ENCODE measurements at places on chromosomes 5 and 9. TPM values are rescaled to one million over a fixed set of nuclear protein-coding genes. Genes with fewer than 3 reads are reported as not detected.

DNA sequence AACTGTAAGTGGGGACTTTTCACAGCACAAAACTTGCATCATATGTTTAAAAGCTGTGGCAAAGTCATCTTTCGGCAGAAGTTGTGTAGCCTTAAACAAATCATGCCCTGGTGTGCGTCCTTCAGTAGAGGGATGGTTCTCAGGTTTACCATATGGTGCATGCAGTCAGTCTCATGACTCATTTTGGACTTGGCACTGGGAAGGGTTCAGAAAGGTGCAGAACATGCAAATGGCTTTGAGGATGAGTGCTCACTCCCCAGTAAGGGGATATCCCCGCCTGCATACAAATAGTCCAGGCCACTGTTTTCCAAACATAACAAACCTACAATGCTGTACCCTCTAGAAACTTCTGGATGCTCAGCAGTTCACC is 260.3 kb downstream of the NDUFS4 start:
- no peak for DNase-seq

DNA sequence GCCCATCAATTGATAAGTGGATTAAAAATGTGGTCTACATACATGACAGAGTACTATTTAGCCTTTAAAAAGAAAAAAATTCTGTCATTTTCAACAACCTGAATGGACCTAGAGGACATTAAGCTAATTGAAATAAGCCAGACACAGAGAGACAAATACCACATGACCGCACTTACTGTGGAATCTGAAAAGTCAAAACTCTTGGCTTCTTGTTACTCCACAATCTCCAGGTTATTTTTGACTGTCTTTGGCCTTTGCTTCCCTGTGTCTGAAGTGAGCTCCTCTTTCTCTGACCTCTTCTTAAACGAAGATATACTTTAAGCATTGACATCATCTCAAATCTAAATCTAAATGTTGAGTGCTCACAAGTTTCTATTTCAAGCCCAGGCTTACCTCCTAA is 265.5 kb upstream of the ADRA1B start:
- DNase-seq: no peak

- no peak for DNase-seq
Observed at GRCh38 chr9:24487250-24487861, 58.3 kb downstream of the IZUMO3 start.

- DNase-seq: peak; percentile 14
Observed at GRCh38 chr9:97808415-97808814, 44.6 kb upstream of the FOXE1 start.

GRCh38 chr5:56126487-56127179 is 106.5 kb downstream of the ANKRD55 start:
- DNase-seq: no peak

DNA sequence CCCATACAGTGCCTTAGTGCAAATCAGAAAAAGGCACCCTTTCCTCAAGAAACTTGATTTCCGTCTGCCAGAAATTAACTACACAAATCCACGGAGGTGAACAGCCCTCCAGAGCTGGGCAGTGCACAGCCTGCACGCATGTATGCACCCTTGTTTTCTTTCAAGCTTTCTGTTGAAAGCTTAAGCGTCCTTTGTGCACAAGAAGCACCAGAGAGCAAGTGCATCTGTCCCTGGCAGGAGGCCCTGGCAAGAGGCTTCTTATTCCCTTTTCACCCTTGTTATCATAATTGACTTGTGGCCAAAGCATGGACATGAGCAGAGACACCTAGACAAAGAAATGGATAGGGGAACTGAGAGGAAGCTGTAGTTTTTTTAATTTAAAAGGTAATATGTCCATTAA is 47.4 kb upstream of the ATG10 start:
- peak; percentile 38 for DNase-seq

DNA sequence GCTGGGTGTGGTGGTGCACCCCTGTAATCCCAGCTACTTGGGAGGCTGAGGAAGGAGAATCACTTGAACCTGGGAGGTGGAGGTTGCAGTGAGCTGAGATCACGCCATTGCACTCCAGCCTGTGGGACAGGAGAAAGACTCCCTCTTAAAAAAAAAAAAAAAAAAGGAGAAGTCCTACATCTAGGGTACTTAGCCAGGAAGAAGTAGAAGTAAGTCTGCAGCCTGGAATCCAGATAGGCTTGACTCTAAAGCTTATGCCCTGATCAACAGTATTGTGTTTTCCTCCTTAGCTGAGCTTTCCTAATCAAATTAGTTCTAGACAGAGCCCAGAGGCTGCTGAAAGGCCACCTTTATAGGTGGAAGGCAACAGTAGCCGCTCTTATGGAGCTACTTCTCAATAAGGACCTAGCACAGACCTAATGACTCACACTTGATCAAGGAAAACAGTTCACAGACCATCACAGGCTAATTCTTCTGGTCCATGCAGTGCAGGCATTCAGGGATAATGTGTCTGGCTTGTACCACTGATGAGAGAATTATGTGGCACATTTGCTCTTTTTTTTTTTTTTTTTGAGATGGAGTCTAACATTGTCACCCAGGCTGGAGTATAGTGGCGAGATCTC is 105.5 kb upstream of the KLF4 start:
- DNase-seq: no peak

DNA sequence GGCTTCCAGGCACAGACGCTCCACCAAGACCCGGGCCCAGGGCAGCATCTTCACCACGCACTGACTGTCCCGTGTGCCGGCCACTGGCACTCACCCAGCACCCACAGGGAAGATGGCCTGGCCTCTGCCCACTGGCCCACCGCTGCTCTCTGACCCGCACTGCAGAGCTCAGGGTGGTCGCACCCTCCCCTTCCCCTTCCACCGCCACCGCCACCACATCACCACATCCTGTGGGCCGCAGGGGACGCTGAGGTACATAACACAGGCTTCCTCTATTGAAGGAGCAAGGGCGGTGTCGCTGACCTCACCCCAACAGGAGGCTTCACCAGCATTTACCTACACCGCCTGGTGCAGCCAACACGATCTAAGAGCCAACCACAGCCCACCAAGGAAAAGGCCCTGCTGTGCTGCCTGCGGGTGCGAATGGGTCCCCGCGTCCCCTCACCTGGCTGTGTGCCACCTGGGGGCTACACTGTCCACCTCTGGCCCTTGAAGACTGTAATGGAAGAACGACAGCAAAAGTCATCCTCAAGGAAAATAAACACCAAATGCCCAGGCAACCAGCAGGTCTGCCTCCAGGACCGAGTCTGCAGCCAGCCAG is 101.8 kb downstream of the CAMSAP1 start:
- DNase-seq: no peak

GRCh38 chr5:92749943-92750342 is 831.1 kb downstream of the NR2F1-AS1 start:
- peak; percentile 67 for DNase-seq

GRCh38 chr5:146467760-146468159 is 20.6 kb downstream of the TCERG1 start:
- no peak for DNase-seq

- no peak for DNase-seq
Observed at GRCh38 chr5:143985832-143986515, 174.0 kb downstream of the HMHB1 start.

GRCh38 chr9:86178503-86178902 is 79.1 kb upstream of the GOLM1 start:
- DNase-seq: no peak

GRCh38 chr9:124392254-124392870 is 22.9 kb downstream of the PSMB7 start:
- no peak for DNase-seq

- DNase-seq: no peak
Observed at GRCh38 chr5:102481054-102481715, 17.6 kb downstream of the SLCO6A1 start.

DNA sequence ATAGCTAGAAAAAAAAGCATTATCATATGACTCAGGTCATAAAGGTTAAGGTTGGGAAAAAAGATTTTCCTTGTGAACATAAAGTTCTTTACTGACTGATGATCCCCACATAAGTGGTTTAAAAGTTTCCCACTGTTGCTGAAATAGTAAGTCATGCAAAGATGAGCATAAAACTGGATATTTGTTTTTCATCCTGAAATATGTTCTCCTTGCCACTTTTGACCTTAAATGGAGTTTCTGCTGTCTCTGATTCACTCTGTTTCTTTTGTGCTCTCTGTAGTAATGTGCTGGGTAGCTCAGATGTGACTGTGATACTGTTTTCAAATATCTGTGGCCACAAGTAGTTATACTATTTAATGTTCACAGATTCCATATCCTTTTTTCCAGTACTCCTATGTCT is 162.5 kb upstream of the GAS1 start:
- DNase-seq: no peak

DNA sequence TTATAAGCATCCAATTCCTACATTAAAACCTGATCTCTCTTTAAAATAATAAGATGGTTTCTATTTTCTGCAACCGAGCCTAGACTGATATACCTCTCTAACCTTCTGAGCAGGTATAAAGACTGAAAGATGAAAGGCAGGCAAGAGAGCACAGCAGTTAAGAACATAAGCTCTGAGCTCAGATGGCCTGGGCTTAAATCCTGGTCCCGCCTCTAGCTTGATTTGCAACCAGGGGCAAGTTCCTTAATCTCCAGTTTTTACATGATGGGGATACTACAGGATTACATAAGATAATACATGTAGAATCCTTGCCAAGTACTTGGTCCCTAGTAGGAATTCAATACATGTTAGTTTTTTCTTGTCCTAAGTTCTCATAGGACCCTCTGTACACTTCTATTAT is 33.9 kb downstream of the SLC24A2 start:
- peak; percentile 23 for DNase-seq

DNA sequence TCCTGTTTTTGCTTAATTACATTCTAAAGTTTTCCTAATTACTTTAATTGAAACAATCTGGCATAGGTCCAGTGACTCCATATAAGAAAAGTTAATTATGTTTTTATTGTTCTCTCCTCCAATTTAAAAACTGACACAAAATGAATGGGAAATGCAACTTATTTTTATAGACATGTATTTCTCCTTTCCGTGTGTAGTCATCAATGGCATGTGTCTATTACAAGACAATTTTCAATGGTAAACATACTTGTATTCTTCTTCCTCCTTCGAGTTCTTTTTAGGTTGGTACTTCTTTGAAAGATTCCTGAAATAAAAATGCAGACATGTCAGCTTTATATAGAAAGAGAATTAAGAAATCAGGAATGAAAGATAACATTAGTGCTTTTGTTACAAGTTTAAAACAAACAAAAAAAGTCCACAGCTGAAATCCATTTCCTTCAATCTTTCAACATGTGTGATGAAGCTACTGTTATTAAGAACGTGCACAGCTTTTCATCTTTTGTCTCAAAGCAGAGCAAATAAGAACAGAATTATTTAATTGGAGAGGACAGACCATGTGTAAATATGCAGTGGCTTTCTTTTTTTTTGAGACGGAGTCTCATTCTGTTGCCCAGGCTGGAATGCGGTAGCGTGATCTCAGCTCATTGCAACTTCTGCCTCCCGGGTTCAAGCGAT is 63.8 kb downstream of the FNBP1 start:
- DNase-seq: no peak

DNA sequence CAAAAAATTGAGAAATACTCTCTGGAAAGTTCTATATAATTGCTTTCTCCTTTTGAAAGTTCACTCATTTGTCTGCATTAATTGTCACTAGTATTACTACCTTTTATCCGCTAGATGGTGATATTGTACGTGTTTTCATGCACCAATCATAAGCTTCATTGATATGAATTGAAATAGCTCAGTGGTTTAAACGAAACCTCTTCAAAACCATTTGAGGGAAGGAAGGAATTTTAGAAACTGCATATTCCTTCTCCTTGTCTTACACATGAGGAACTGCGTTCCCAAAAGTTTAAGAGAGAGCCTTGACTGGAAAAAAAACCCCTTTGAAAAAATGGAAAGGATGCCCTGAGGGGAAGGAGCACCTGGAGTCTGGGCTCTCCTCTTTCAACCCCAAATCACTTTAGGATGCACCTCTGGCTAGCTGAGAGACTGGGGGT is 98.6 kb downstream of the YTHDC2 start:
- DNase-seq: no peak

- DNase-seq: no peak
Observed at GRCh38 chr9:87714819-87715218, 11.1 kb upstream of the CTSL start.

- no peak for DNase-seq
Observed at GRCh38 chr5:123647066-123647465, 135.1 kb downstream of the CSNK1G3 start.

DNA sequence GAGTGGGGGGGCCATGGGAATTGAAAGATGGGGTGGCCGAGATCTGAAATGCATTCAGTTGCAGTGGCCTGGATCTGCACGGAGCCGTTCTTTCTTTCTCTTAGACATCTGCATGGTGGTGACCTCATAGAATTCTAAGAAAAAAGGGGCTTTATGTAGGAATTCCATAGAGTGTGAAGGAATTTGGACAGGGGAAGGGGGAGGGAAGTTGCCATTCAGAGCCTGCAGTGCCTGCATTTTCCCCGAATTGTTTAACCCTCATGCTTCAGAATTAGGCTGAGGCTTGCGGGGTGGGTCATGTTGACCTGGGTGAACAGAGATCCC is 4.9 kb downstream of the NEK6 start:
- peak; percentile 74 for DNase-seq

The RASGRF2 gene
- total RNA-seq: 0.40 TPM

The LCN15 gene
- total RNA-seq: not detected

The PRDM9 gene
- total RNA-seq: not detected

The C5orf34 gene
- 17.2 TPM for total RNA-seq

The SPATA9 gene
- total RNA-seq: not detected

The NUTM2G gene
- total RNA-seq: not detected

The PCA3 gene
- total RNA-seq: 0.30 TPM

The TAF11L5 gene
- not detected for total RNA-seq

The PTCH1 gene
- total RNA-seq: 24.5 TPM

The ANXA2R gene
- total RNA-seq: 0.17 TPM

All from neural progenitor cell (in vitro differentiated cells).